ENCODE measurements at places on chromosomes 2 and 18.

DNA sequence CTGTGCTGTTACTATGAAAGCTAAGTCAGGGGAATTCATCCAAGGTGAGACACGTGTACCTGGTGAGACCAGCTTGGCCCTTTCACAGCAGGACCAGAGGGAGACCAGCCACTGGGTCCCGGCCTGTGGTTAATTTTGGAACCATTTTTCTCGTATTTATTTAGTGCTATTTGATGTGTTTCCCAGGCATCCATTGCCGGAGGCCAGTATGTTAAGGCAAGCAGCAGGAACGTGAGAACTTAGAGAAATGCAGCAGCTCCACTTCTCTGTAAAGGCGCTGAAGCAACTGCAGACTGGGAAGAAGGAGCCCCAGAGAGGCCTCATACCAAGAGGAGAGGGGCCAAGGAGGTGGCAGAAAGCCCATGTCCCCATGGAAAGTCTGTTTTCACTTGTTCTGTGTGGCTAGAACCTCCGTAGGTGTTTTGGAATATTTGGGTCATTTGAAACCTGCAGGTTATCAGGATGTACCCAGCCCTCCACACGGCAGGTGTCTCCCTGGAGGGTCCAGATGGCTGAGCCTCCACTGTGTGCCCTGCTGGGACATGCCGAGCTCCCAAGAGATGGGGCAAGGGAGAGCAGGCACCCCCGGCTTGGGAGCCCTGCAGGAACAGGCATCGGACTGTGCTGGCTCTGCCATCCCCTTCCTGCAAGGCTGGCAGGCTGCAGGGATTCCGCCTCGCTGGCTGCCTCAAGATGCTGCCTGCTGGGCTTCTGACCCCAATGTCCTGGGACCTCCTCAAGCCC is 256.0 kb upstream of the RAB6C start:
- no peak for DNase-seq

- no peak for DNase-seq
Observed at GRCh38 chr2:194383401-194383800, 1273.6 kb upstream of the SLC39A10 start.

DNA sequence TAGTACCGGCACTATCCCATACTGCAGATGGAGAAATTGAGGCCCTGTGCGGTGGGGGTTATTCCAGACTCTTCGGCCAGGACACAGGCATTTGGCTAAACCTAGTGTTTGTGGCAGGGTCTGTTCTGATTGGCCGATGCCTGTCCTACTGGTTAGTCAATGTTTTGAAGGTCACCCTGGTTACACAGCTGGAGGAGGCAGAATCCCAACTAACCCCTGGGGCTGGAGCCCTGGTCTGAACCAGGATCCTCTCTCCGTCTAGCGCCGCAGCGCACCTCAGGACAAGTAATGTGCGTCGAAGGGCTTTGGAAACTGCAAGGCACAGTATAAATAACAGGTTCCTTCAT is 19.4 kb downstream of the TEX44 start:
- DNase-seq: no peak

- DNase-seq: no peak
Observed at GRCh38 chr2:197130318-197130717, 180.3 kb downstream of the ANKRD44 start.

GRCh38 chr18:37575646-37576045 is 10.0 kb upstream of the CELF4 start:
- no peak for DNase-seq

GRCh38 chr2:207155516-207156444 is 10.0 kb downstream of the KLF7 start:
- no peak for DNase-seq

Data from stimulated activated CD8-positive, alpha-beta memory T cell treated with anti-CD3 and anti-CD28 coated beads, Interleukin-2, amount 100 ng/mL, for 48 hours (primary cell).